ENCODE measurements at places on chromosomes 4 and X. TPM values are rescaled to one million over a fixed set of nuclear protein-coding genes. Genes with fewer than 3 reads are reported as not detected.

Gene GPC3
- total RNA-seq, result 0.42 TPM

Gene BCORL1
- total RNA-seq, result 29.6 TPM

Gene POF1B
- 0.04 TPM for total RNA-seq

Gene MXRA5
- 0.04 TPM for total RNA-seq

Gene MAGEA3
- 169 TPM for total RNA-seq

Gene MAGEA2B
- 40.7 TPM for total RNA-seq

Gene NLRP2B
- total RNA-seq, result not detected

Gene UGT2B17
- total RNA-seq, result 0.11 TPM

Gene PWWP3B
- not detected for total RNA-seq

Gene PRSS12
- not detected for total RNA-seq

Gene POU4F2
- not detected for total RNA-seq

Gene SRP72
- 205 TPM for total RNA-seq

Measured in K562 (cell line).